CD8-positive, alpha-beta T cell (primary cell): ENCODE measurements at places on chromosomes 1 and 21.
A peak's percentile ranks its signal among the peaks of the same experiment; 100 is the strongest.

DNA sequence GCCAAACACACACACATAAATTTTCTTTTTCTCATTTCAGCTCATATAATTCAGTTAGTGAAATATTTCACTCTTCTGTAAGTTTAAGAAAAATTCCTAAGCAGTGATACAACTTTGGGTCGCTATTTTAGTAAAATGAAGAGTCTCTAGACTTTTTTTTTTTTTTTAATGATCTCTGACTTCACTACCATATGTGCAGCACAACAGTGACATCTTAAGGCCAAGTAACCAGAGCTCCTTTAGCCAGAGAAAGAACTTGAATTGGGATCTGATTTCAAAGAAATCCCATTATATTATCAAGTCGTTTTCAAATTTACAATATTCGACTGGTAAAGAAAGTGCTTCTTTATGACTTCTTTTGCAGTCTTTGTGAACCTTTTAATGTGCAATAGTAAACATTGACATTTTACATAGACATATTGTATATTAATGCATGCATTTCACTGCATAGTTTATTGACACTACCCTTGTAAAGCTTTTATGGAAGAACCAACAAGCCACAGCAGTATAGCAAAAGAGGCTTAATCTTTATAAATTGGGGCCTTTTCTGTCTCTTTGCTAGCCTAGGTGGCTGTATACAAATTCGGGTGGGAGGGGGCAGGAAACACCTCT is 62.2 kb downstream of the LRRC40 start:
- DNase-seq: no peak

GRCh38 chr1:200646515-200646914 is 23.2 kb downstream of the DDX59 start:
- no peak for DNase-seq

DNA sequence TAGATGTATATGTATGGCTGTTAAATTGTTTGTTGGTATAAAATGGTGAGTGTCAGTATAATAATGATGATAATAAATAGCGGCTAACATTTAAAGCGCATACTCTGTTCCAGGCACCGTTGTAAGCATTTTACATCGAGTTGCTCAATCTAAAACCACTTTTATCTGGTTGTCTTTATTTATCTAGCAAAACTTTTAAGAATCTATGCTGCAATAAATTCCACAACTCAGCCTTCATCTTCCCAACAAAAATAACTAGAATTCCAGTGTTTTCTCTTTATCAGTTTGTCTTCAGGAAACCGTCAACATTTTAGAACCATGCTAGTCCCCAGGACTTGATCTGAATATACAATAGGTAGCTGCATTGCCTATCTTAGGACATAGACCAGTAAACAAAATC is 19.3 kb upstream of the SLC16A1 start:
- no peak for DNase-seq

- peak; percentile 22 for DNase-seq
These were observed 71.5 kb downstream of the HHAT start for GRCh38 chr1:210400043-210400840.
